Gastrocnemius medialis (tissue), 4 donors: ENCODE measurements at places on chromosomes 4 and X. TPM values are rescaled to one million over a fixed set of nuclear protein-coding genes. Genes with fewer than 3 reads are reported as not detected.
A peak's percentile ranks its signal among the peaks of the same experiment; 100 is the strongest.

DNA sequence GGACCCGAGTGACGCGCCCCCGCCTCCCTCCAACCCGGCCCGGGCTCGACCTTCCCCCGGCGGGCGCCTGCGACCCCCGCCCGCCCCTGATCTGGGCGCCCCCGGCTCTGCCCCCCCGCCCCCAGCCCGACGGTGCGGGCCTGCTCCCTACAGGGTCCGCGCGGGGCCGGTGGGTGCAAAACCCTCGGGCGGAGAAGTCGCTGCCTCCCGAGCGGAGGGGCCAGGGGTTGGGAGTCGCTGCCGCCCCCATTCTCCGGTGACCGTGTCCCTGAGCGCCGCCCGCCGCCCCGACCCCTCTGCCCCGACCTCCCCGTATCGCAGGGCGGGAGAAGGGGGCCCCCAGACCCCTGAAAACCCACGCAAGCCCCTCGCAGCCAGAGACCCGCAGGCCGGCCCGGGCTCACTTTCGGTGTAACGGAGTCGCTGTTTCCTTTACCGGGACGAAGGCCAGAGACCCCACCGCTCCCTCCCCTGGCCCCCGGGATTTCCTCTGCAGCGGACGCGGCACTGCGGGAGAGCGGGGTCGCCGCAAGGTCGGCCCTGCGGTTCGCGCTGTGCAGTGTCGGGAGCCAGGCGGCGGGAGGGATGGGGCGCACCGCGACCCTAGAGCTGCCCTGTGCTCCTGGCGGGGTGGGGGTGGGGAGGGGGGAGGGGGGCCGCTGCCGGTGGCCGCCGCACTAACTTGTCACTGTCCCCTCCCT, 729 bp upstream of the CPLX1 start:
- H3K4me3 ChIP-seq: no peak overlapping the region
- no peaks in the 10 kb centered on the region for H3K36me3 ChIP-seq
- H3K27ac ChIP-seq: no peak overlapping the region
- H3K4me1 ChIP-seq: no peaks in the 10 kb centered on the region
- H3K27me3 ChIP-seq: peaks cover 69% of the 10 kb centered on the region

- no peak for DNase-seq
- no peaks in the 10 kb centered on the region for H3K27me3 ChIP-seq
- no peak overlapping the region for H3K27ac ChIP-seq
- H3K36me3 ChIP-seq: no peaks in the 10 kb centered on the region
- H3K4me3 ChIP-seq: no peak overlapping the region
Observed at GRCh38 chr4:86963697-86964096, 28.9 kb downstream of the AFF1 start.

DNA sequence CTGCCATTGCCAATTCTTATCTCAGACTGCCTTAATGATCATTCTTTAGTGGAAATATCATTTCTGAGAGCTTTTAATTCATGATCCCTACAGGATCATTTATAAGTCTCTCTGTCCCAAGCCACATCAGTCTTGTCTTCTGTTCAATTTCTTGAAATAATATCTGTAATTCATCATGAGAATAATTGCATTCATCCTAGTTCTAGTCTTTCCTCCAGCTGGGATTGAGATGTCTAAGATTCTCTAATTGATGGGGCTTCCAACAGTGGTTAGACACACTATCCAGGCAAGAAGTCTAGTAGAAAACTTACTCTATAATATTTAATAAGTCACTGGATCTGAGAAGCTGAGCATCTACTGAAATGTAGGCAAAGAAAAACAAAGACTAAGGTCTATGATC, 854.7 kb upstream of the ADGRL3 start:
- no peak for DNase-seq
- H3K4me3 ChIP-seq: no peak overlapping the region
- H3K4me1 ChIP-seq: no peaks in the 10 kb centered on the region

GRCh38 chr4:56637791-56638190, 43.3 kb downstream of the HOPX start:
- H3K27me3 ChIP-seq: no peaks in the 10 kb centered on the region
- H3K4me3 ChIP-seq: no peak overlapping the region
- DNase-seq: no peak
- no peak overlapping the region for H3K27ac ChIP-seq
- no peaks in the 10 kb centered on the region for H3K4me1 ChIP-seq
- no peaks in the 10 kb centered on the region for H3K36me3 ChIP-seq

DNA sequence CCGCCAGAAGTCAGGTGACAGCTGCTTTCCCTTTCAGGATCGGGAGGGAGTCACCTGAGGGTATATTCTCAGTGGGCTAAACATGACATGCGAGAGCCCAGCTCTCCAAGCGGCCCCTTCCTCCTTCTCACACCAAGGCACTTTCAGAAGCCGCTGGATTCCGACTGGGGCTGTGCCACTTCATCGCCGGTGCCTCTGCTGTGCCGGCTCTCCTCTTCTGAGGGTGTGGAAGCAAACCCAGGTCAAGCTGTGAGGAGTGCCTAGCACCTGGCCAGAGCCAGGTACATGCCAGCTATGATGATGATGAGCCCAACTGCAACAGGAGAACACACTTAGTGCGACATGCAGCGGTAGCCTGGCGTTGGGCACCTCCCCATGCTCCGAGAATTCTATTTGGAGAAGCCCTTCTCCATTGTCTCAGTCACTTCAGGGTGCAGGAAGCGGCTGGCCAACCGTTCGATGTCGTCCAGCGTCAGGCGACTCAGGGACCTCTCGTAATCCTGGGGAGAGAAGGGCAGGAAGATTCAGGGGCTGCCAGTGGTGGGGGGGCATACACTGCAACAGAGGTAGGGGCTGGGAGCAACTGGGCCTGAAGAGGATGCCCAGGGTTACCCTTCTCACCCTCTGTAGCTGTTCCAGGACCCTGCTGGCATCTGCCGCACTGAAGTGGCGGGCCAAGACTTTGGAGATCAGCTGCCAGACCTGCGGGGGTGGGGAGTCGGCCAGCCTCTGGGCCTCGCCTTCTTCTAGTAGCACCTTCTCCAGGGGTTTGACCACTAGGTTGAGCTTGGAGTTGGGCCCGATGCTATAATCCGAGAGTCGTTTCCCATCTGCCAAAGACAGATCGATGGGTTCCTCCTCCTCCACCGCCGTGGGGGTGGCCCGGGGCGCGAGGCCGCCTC, 1.0 kb downstream of the UBL4A start:
- no peaks in the 10 kb centered on the region for H3K27me3 ChIP-seq
- DNase-seq: peak; percentile 60
- H3K36me3 ChIP-seq: no peaks in the 10 kb centered on the region

GRCh38 chr4:24370421-24370820, 213.9 kb downstream of the DHX15 start:
- no peaks in the 10 kb centered on the region for H3K36me3 ChIP-seq
- H3K27ac ChIP-seq: no peak overlapping the region
- H3K4me1 ChIP-seq: peaks cover 11% of the 10 kb centered on the region
- H3K27me3 ChIP-seq: no peaks in the 10 kb centered on the region

- no peak overlapping the region for H3K4me3 ChIP-seq
- no peaks in the 10 kb centered on the region for H3K36me3 ChIP-seq
- H3K4me1 ChIP-seq: no peaks in the 10 kb centered on the region
Observed at GRCh38 chrX:114842181-114842580, 175.2 kb downstream of the IL13RA2 start.

DNA sequence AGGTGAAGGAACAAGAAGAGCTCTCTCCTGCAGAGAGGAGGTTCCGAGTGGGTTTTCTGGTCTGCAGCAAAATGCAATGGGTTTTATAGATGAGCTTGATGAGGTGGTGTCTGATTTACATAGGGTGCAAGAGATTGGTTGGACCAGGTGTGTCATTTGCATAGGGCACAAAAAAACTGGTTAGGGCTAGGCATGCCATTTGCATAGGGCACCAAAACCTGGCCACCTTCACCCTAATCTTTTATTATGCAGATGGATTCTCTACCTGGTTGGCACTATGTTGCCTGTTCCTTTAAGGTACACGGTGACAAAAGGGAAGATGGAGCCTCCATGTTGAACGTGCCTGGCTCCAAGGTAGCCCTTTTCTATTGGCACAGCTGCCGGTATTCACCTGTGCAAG, 94.5 kb upstream of the PRKX start:
- no peak overlapping the region for H3K4me3 ChIP-seq
- DNase-seq: no peak
- H3K27ac ChIP-seq: no peak overlapping the region
- H3K36me3 ChIP-seq: no peaks in the 10 kb centered on the region
- H3K27me3 ChIP-seq: peaks cover 31% of the 10 kb centered on the region

DNA sequence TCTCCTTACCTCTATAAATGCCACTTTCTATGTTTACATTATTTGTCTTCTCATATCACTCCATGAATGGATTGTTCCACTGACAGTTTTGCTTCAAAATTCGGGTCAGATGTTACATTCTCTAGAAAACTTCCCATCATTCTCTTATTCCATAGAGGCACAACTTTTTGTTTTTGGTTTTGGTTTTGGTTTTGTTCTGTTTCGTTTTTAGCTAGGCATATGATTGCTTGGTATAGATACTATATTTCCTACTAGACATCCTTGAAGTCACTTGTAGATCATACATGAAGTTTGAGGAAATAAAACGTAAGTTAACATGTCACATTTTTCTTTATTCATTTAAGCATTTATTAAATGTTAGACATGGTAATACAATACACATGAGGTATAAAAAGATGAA, 961.0 kb downstream of the PCDH18 start:
- H3K36me3 ChIP-seq: no peaks in the 10 kb centered on the region
- no peaks in the 10 kb centered on the region for H3K4me1 ChIP-seq
- no peak for DNase-seq

GRCh38 chr4:140363558-140363957, 9.9 kb upstream of the SCOC start:
- H3K4me1 ChIP-seq: no peaks in the 10 kb centered on the region
- H3K27ac ChIP-seq: no peak overlapping the region
- no peaks in the 10 kb centered on the region for H3K27me3 ChIP-seq
- DNase-seq: no peak
- H3K36me3 ChIP-seq: no peaks in the 10 kb centered on the region
- no peak overlapping the region for H3K4me3 ChIP-seq

DNA sequence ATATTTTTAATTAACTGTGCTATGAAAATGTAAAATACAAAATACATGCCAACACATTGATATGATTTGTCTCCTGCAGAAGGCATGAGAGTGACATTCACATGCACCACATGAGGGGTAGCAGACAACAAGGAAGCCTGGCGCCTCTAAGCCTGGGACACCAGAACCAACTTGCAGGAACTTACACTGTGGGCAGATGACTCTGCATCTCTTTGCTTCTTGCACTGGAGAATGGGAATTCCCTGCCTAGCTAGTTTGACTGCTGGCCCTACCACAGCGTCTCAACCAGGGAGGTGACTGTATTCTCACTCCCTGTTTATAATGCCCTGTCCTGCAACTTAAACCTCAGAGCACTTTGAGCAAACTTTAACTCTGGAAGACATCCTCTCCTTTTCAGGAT, 40.5 kb downstream of the PAGE2 start:
- H3K4me1 ChIP-seq: no peaks in the 10 kb centered on the region
- H3K36me3 ChIP-seq: no peaks in the 10 kb centered on the region
- peaks cover 6% of the 10 kb centered on the region for H3K27me3 ChIP-seq
- DNase-seq: no peak

GRCh38 chr4:101967697-101968346, 177.3 kb downstream of the BANK1 start:
- no peaks in the 10 kb centered on the region for H3K27me3 ChIP-seq
- no peak for DNase-seq
- no peak overlapping the region for H3K27ac ChIP-seq

GRCh38 chr4:108351791-108352190, 183.1 kb upstream of the LEF1 start:
- no peak overlapping the region for H3K4me3 ChIP-seq
- no peaks in the 10 kb centered on the region for H3K4me1 ChIP-seq
- H3K36me3 ChIP-seq: no peaks in the 10 kb centered on the region
- no peak overlapping the region for H3K27ac ChIP-seq

GRCh38 chr4:140602714-140603113, 34.0 kb upstream of the UCP1 start:
- H3K27me3 ChIP-seq: no peaks in the 10 kb centered on the region
- H3K27ac ChIP-seq: no peak overlapping the region
- H3K4me1 ChIP-seq: no peaks in the 10 kb centered on the region
- H3K36me3 ChIP-seq: no peaks in the 10 kb centered on the region
- no peak overlapping the region for H3K4me3 ChIP-seq

GRCh38 chrX:119763181-119763580, 4.8 kb downstream of the SOWAHD start:
- no peak for DNase-seq
- no peaks in the 10 kb centered on the region for H3K4me1 ChIP-seq
- H3K4me3 ChIP-seq: no peak overlapping the region
- H3K27me3 ChIP-seq: peaks cover 14% of the 10 kb centered on the region
- H3K27ac ChIP-seq: no peak overlapping the region

DNA sequence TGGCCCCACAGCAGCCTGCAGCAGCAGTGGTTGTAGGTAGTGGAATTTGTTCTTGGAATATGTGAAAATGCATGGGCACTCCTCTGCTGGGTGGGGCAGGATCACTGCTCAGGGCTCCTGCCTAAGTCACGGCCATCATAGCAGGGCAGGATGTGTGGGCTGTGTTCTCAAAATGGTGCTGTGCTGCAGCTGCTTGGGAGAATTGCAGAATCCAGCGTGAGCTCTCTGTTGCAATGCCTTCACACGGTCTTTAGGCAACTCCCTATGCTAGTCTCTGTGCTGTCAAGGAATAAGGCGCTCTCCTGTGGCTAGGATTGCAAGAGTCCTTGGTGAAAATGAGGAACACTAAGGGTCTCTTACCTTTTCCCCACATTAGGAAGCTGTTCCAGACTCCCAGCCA, 42.9 kb downstream of the F8 start:
- H3K27ac ChIP-seq: no peak overlapping the region
- H3K27me3 ChIP-seq: no peaks in the 10 kb centered on the region
- no peak overlapping the region for H3K4me3 ChIP-seq
- no peaks in the 10 kb centered on the region for H3K4me1 ChIP-seq

- no peaks in the 10 kb centered on the region for H3K4me1 ChIP-seq
- no peak overlapping the region for H3K27ac ChIP-seq
- H3K36me3 ChIP-seq: no peaks in the 10 kb centered on the region
- H3K4me3 ChIP-seq: no peak overlapping the region
- H3K27me3 ChIP-seq: no peaks in the 10 kb centered on the region
- no peak for DNase-seq
Observed at GRCh38 chr4:128256539-128256938, 31.1 kb downstream of the PGRMC2 start.

DNA sequence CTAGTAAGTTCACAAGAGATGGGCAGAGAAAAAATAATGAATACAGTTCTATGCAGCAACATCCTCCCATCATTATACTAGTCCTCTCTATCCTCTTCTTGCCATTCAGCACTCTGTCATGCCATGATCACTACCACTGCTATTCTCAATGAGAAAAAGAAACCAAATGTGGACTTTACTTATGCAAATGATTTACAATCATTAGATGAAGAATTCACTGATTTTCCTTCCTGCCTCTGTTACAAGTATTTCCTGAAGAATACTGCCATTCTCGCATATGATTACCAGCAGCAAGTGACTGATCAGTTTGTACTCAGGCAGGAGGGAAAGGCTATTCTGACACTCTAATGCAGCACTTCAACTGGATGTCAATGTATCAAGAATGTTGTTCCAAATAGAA, 50.3 kb downstream of the WDFY3 start:
- H3K27me3 ChIP-seq: no peaks in the 10 kb centered on the region
- no peak for DNase-seq
- no peak overlapping the region for H3K27ac ChIP-seq
- no peaks in the 10 kb centered on the region for H3K36me3 ChIP-seq
- H3K4me1 ChIP-seq: peaks cover 53% of the 10 kb centered on the region

GRCh38 chr4:140065393-140065792, 88.6 kb downstream of the MAML3 start:
- no peaks in the 10 kb centered on the region for H3K27me3 ChIP-seq
- no peaks in the 10 kb centered on the region for H3K4me1 ChIP-seq
- DNase-seq: no peak
- no peaks in the 10 kb centered on the region for H3K36me3 ChIP-seq
- no peak overlapping the region for H3K4me3 ChIP-seq

Gene SRPX
- 46.6 TPM for total RNA-seq

Gene PRKG2
- total RNA-seq: not detected

Gene S100G
- not detected for total RNA-seq

Gene ODAPH
- not detected for total RNA-seq

Gene CTAG1A
- not detected for total RNA-seq

Gene CITED1
- total RNA-seq: not detected

Gene POU3F4
- not detected for total RNA-seq

Gene SLC6A8
- 46.4 TPM for total RNA-seq
